Neuronal stem cell (in vitro differentiated cells): ENCODE measurements at places on chromosomes 7 and 10.
A peak's percentile ranks its signal among the peaks of the same experiment; 100 is the strongest.

- no peak overlapping the region for H3K4me3 ChIP-seq
- no peak for DNase-seq
- H3K4me1 ChIP-seq: peaks cover 6% of the 10 kb centered on the region
- H3K27me3 ChIP-seq: no peaks in the 10 kb centered on the region
- no peaks in the 10 kb centered on the region for H3K36me3 ChIP-seq
Observed at GRCh38 chr10:46232666-46233065, 54.1 kb upstream of the ANTXRL start.

GRCh38 chr10:130714742-130715467 lies 578.7 kb downstream of the GLRX3 start:
- DNase-seq: no peak
- H3K4me1 ChIP-seq: peaks cover 7% of the 10 kb centered on the region
- peak overlapping the region; percentile 0 for H3K27ac ChIP-seq
- H3K27me3 ChIP-seq: no peaks in the 10 kb centered on the region
- H3K36me3 ChIP-seq: no peaks in the 10 kb centered on the region

DNA sequence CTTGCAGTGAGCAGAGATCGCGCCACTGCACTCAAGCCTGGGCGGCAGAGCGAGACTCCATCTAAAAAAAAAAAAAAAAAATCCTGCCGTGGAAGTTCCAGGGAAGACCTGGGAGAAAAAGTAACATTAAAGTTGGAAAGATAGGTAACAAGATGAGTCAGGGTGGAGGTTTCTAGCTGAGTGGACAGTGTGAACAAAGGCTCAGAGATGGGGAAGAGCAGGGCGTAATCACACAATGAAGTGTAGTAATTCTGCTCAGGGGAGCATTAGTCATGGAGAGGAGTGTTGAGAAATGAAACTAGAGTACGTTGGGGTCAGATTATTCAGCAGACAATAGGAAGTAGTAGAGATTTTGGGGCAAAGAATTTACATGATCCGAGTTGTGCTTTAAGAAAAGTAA lies 21.6 kb upstream of the WASL start:
- H3K36me3 ChIP-seq: no peaks in the 10 kb centered on the region
- no peaks in the 10 kb centered on the region for H3K27me3 ChIP-seq
- H3K4me1 ChIP-seq: no peaks in the 10 kb centered on the region
- DNase-seq: no peak
- no peak overlapping the region for H3K4me3 ChIP-seq

GRCh38 chr7:26910221-26910620 lies 45.8 kb upstream of the SKAP2 start:
- H3K27ac ChIP-seq: no peak overlapping the region
- H3K4me3 ChIP-seq: no peak overlapping the region
- H3K36me3 ChIP-seq: no peaks in the 10 kb centered on the region
- DNase-seq: no peak

- no peaks in the 10 kb centered on the region for H3K36me3 ChIP-seq
- H3K4me3 ChIP-seq: no peak overlapping the region
- no peaks in the 10 kb centered on the region for H3K27me3 ChIP-seq
- no peak for DNase-seq
Observed at GRCh38 chr7:81816312-81816711, 46.5 kb upstream of the HGF start.

DNA sequence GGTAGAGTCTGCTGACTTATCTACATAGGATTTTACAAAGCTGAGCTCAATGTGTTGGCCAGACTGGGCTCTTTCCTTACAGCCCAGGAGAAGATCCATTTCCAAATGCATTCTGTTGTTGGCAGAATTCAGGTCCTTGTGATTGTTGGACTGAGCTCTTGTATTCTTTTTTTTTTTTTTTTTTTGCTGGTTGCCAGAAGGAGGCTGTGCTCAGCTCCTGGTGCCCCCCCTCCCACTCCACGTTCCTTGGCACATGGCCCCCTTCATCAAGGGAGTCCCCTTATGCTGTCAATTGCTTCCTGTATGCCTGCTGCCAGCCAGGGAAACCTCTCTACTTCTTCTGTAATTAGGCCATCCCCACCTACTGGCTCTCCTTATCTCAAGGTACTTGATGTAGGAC lies 518.1 kb upstream of the AKR1E2 start:
- no peaks in the 10 kb centered on the region for H3K4me1 ChIP-seq
- DNase-seq: no peak
- no peak overlapping the region for H3K27ac ChIP-seq

DNA sequence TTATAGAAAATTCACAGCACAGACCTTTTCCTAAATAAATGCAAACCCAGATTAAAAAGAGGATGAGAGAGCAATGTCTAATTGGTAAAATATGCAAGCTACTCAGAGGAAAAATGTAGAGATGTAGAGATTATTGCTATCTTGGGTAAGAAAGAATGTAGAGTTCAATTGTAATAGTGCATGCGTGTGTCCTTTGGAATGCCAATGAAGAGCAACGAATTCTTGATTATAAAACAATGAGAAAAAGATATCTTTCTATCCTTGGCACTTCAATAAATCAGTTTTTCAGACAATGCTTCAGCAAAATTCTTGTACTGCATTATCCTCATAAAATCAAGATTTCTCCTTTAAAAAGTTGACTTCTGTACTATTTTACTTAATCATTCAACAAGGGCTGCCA lies 50.9 kb downstream of the SEMA3D start:
- no peak overlapping the region for H3K27ac ChIP-seq
- H3K36me3 ChIP-seq: no peaks in the 10 kb centered on the region
- no peak for DNase-seq
- H3K4me3 ChIP-seq: no peak overlapping the region
- H3K27me3 ChIP-seq: no peaks in the 10 kb centered on the region

DNA sequence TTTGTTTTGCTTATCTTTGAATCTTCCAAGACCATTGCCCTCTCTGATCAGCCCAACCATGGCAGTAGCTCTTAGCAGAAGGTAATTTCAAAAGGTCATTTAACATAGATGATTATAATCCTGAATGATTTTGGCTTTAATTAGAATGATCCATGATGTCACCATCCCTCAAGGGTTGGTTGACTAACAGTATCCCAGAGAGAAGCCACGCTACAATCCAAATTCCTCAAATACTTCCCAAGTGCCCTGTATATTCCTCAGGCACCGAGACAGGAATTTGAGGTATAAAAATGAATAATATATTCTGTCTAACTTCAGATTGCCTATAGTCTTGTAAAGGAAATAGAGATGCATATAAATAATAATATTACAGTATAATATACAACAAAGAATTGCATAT lies 42.1 kb upstream of the TMEM196 start:
- H3K4me3 ChIP-seq: no peak overlapping the region
- H3K36me3 ChIP-seq: no peaks in the 10 kb centered on the region
- H3K27me3 ChIP-seq: no peaks in the 10 kb centered on the region
- no peak for DNase-seq

DNA sequence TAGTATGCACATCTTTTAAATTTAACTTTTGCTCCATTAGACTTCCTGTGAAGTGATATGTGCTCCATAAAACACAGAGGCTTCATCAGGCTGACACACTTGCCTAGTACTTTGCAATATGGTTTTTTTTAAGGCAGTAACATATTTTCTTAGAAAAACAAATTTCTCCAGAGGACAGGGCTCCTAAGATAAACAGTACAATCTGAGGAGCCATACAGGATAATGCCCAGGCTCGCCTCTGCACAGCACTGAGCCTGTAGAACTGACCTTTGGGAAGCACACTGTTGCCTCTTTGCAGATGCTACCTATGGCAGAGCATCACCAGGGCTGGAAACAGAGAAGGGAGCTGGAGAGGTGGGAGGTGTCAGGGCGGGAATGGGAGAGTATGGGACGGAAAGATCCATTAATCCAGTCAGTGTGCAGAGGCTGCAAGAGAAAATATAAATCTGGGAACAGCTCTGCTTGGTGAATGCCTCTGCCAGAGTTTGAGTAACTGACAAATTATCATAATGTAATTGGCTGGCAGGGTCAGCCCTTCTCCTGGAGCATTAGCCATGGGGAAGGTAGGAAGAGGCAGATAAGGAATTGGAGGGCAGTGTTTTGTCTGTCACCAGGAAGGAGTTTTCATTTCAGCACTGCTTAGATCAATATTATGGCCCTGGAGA lies 132.3 kb downstream of the CREB5 start:
- H3K27ac ChIP-seq: no peak overlapping the region
- H3K36me3 ChIP-seq: no peaks in the 10 kb centered on the region
- DNase-seq: no peak
- H3K4me3 ChIP-seq: no peak overlapping the region
- H3K4me1 ChIP-seq: peaks cover 5% of the 10 kb centered on the region
- no peaks in the 10 kb centered on the region for H3K27me3 ChIP-seq

GRCh38 chr10:120458432-120458831 lies 1.4 kb downstream of the PLPP4 start:
- peaks cover 5% of the 10 kb centered on the region for H3K4me1 ChIP-seq
- H3K36me3 ChIP-seq: no peaks in the 10 kb centered on the region
- no peak overlapping the region for H3K4me3 ChIP-seq
- peaks cover 62% of the 10 kb centered on the region for H3K27me3 ChIP-seq
- no peak overlapping the region for H3K27ac ChIP-seq
- DNase-seq: no peak

DNA sequence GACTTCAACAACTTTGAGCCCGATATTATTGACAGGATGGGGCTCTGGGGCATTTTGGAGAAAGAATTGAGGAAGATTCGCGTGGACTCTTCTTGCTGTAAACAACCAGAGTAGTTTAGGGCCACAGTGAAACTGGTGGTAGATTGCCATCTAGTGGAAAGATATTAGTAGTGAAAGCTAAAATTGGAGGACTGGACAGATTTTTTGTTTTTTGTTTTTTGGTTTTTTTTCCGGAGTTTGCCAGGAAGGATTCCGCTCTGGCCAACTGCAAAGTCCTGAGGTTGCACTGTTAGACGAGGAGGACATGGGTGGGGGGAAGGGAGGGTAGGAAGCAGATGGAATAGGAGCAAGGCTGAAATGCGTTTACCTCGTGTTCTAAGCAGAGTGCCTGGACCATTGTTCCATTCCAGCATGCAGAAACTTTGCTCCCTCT lies 11.7 kb downstream of the NOBOX start:
- no peak overlapping the region for H3K27ac ChIP-seq
- no peaks in the 10 kb centered on the region for H3K36me3 ChIP-seq
- H3K4me1 ChIP-seq: no peaks in the 10 kb centered on the region
- DNase-seq: peak; percentile 47

DNA sequence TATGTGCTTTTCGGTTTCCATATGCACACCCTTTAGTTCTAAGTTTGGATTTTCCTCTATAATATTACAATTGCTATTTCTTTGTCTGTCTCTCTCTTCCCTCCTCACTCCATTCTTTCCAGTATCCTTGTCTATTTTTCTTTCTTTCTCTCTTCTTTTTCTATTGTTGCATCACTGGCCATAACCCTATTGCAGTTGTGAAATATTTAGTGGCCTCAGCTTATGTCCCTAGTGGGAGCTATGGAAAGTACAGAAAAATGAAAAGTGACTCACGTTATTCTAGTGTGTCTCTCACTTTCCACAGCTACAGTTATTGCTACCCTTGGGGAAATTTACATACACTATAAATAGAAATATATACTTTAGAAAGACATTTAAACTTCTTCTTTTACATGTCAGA lies 59.1 kb downstream of the CNTNAP2 start:
- H3K27me3 ChIP-seq: no peaks in the 10 kb centered on the region
- H3K27ac ChIP-seq: no peak overlapping the region
- no peaks in the 10 kb centered on the region for H3K36me3 ChIP-seq
- H3K4me1 ChIP-seq: peaks cover 2% of the 10 kb centered on the region
- no peak for DNase-seq

- no peaks in the 10 kb centered on the region for H3K27me3 ChIP-seq
- H3K36me3 ChIP-seq: no peaks in the 10 kb centered on the region
- H3K27ac ChIP-seq: no peak overlapping the region
- H3K4me3 ChIP-seq: no peak overlapping the region
Observed at GRCh38 chr7:49497471-49497870, 276.0 kb upstream of the VWC2 start.

- H3K27me3 ChIP-seq: peaks cover 69% of the 10 kb centered on the region
- peaks cover 5% of the 10 kb centered on the region for H3K4me1 ChIP-seq
- no peaks in the 10 kb centered on the region for H3K36me3 ChIP-seq
- H3K27ac ChIP-seq: no peak within 1 kb of the TSS
Observed at GRCh38 chr7:103446049-103446520, at the start of gene SLC26A5. Gene SLC26A5, minus strand, starts transcription at chr7:103446207. Its CDS starts 24,693 bp downstream, at chr7:103421514.

DNA sequence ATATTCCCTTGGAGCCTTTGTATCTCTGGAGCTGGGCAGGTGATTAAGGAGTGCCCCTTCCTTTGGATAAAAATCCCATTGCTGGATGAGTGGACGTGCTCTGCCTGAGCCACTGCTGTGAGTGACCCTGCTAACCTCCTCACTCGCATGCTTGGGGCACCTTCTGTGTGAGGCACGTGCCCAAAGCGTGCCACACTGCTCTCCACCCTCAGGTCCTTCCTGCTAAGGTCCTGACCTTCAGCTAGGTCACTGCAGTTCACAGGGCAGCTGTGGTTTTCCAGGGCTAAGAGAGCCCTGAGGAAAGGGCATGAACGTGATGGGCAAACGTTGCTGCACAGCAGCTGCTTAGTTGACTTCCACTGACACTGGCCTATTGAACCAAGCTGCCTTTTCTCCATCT lies 204.4 kb upstream of the COBL start:
- H3K4me3 ChIP-seq: no peak overlapping the region
- no peaks in the 10 kb centered on the region for H3K4me1 ChIP-seq
- DNase-seq: no peak
- no peak overlapping the region for H3K27ac ChIP-seq

- H3K4me3 ChIP-seq: peak within 1 kb of the TSS; percentile 73
- peaks cover 2% of the 10 kb centered on the region for H3K4me1 ChIP-seq
- H3K36me3 ChIP-seq: no peaks in the 10 kb centered on the region
- H3K27ac ChIP-seq: no peak within 1 kb of the TSS
- peak; percentile 58 for DNase-seq
Observed at GRCh38 chr10:43574001-43574892, at the start of gene ZNF239. Gene ZNF239, minus strand, starts transcription at chr10:43574616. Its CDS starts 16,537 bp downstream, at chr10:43558079.

GRCh38 chr10:26555719-26556368 lies 117.7 kb downstream of the APBB1IP start:
- no peaks in the 10 kb centered on the region for H3K36me3 ChIP-seq
- H3K4me3 ChIP-seq: no peak overlapping the region
- DNase-seq: no peak
- H3K27ac ChIP-seq: no peak overlapping the region
